ENCODE measurements at places on chromosomes 6 and 20. TPM values are rescaled to one million over a fixed set of nuclear protein-coding genes. Genes with fewer than 3 reads are reported as not detected.

The FOXS1 gene
- not detected for total RNA-seq

The ZKSCAN4 gene
- total RNA-seq: 3.2 TPM

The AVP gene
- total RNA-seq: not detected

The HLA-DRB1 gene
- total RNA-seq: 0.93 TPM

The OPN5 gene
- not detected for total RNA-seq

The SRXN1 gene
- total RNA-seq: 38.2 TPM

The DDRGK1 gene
- 26.8 TPM for total RNA-seq

The EDN1 gene
- total RNA-seq: 244 TPM

The FAM184A gene
- total RNA-seq: 0.66 TPM

The TMEM200A gene
- total RNA-seq: 2.6 TPM

The NRN1 gene
- total RNA-seq: 8.6 TPM

The SLC22A23 gene
- 5.8 TPM for total RNA-seq

The BMP6 gene
- total RNA-seq: 203 TPM

All from thoracic aorta endothelial cell (primary cell).